ENCODE measurements at places on chromosomes 6 and 20.
A peak's percentile ranks its signal among the peaks of the same experiment; 100 is the strongest.

GRCh38 chr6:147691446-147691845, 183.0 kb downstream of the SAMD5 start:
- DNase-seq, result no peak

DNA sequence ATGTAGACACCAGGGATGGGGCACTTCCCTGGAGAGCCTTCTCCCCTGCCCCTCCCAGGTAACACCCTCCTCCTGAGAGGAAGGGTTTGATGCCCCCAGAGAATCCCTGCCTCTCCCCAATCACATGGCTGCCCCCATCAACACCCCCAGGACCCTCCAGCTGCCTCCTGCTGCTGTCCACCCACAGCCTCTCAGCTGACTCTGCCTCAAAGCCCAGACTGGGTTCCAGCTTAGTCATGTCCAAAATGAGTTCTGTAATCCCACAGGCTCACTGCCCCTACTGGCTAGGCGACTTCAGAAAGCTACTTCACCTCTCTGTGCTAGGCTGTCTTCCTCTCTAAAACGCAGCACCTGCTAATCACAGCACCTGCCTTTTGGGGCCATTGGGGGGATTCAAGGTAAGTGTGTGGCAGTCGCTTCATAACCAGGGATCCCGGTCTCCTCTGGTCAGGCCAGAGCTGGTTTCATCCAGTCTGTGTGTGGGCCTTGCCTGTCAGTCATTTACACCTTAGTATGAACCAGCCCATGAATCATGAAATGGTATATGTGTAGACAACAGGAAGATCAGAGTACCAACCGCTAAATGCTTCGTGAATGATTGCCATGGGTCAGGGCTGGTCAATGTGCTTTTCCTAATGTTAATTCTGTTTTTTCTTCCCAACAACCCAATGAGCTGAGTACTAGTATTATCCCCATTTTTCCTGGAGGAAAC, 40.4 kb downstream of the TFEB start:
- DNase-seq, result no peak

DNA sequence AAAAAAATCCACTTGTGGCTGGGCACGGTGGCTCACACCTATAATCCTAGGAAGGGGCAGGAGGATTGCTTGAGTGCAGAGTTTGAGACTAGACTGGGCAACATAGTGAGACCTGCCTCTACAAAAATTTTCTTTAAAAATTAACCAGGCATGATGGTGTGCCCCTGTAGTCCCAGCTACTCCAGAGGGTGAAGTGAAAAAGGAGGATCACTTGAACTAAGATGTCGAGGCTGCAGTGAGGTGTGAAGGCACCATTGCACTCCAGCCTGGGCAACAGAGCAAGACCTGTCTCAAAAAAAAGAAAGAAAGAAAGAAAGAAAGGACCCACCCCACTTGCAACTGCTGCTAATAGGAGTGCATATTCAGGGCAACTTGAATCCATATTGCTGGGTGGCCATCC, 13.7 kb upstream of the SNX3 start:
- DNase-seq, result no peak

GRCh38 chr6:149897015-149897697, 757 bp downstream of the RAET1E start:
- no peak for DNase-seq

- DNase-seq, result no peak
Observed at GRCh38 chr20:45340236-45340847, 7.9 kb downstream of the SDC4 start.

- no peak for DNase-seq
Observed at GRCh38 chr20:57378646-57379262, 12.4 kb upstream of the RBM38 start.

DNA sequence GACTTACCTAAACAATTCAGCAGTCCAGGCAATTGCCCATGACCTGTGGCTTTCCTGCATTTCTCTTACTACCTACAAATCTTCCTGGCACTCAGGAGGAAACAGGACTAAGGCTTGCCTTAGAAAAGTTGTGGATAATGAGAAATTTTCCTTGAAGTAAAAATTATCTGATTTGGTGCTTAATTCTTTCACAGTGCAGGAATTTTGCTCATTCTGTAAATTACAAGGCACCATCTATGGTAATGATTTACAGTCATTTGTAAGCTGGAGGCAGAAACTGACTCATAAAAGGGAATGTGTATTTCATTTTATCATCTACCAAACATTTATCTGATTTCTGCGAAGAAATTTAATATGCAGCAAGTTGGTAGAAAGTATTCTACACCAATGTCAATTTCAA, 211.5 kb upstream of the FKBP1C start:
- no peak for DNase-seq

DNA sequence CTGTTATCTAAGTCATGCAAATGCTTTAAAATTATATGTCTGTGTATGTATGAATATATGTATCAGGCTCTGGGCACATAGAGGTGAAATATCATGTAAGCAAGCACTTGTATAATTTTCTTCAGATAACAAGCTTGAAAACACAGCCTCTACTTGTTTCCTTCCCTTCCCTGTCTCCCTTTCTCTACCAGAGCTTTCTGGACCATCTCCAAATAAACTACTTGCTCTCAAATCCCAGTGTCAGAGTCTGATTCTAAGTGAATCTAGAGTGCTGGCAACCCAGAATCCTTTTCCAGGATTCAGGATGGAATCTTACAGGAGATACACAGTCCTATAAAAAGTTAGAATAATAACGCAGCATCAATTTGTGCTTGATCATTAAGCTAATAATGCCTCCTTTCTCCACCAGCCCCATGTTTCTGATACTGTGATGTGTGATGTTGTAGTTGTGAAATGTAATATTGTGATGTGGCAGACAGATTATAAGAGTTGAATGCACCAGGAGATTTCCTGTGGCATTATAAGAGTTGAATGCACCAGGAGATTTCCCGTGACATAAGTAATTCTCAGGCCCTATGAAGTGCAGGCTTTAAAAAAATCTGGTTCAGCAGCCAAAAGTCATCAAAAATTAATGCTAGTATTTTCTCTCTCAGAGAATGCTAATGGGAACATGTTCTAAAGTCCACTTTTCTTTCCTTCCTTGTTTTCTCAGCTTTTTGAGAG, 89.6 kb downstream of the PCSK2 start:
- DNase-seq, result no peak

GRCh38 chr6:121666814-121667213, 231.4 kb downstream of the GJA1 start:
- DNase-seq, result peak; percentile 12

- no peak for DNase-seq
Observed at GRCh38 chr20:13147071-13147963, 73.8 kb upstream of the ISM1 start.

DNA sequence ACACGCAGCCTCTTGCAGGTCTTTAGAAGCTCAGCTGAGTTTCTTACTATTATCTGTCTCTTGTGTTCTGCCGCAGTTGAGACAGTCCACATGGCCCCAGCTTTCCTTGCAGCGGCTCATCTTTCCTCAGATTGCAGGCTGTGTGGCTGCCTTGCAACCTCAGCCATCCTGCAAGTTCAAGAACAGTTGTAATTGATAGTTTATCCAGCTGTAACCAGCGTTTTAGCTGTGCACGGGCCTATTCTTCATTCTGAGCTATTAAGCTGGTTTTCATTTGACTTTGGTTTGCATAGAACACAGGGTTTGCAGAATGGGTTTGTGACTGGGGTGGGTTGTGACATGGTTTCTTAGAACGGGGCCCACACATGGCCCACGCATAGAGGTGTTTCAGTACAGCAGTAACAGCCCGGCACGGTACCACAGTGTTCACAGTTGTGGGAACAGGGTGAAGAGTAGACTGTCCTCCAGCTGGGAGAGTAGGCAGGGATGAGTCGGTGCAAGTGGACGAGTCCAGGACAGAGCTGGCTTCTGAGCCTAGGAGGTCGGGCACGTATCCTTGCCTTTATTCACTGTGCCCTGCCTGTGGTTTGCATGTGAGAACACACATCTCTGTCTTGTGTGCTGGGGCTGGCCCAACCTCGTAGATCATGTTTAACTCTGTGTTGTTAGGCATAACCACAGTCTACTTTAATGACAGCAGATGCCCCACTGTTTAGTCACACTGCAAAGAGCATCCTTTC, 89.2 kb downstream of the RPP40 start:
- no peak for DNase-seq

GRCh38 chr6:142681099-142681498, 263.9 kb downstream of the HIVEP2 start:
- no peak for DNase-seq

DNA sequence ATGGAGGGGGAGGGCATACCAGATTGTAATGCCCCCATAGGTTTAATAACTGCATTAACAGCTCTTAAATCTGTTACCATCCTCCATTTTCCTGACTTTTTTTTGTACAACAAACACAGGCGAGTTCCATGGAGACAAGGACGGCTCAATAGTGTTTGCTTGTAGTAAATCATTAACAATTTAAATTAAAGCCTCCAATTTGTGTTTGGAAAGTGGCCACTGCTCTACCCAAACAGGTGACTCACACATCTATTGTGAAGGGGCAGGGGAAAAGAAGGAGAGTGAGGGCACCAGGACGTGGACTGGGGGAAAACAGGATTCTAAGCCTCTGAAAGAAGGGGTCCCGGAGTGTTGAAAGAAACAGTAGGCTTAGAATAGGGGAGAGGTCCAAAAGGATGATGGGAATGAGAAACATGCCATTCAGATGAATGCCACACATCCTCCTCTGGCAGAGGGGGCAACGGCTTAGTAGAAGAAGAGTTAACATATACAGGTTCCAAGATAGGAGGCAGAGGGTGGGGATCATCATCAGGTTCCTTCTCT, 6.9 kb downstream of the GLYATL3 start:
- DNase-seq, result no peak

- DNase-seq, result no peak
Observed at GRCh38 chr20:23197836-23198235, 111.7 kb upstream of the CD93 start.

DNA sequence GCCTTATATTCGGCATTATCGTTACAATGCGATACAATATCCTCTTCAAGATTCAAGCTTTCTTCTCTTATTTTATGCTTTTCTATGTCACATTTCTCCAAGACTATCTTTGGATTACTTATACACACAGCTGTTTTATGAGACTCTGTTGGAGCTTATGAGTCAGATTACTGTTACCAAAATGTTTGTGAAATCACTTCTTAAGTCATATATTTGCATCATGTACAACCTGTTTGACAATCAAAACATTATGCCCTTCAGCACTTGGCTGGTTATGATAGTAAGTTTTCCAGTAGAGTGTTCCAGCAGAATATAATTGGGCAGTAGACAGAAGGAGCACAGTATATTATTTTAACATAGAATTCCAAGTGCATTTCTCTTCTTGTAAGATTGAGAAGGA, 35.2 kb downstream of the BMP6 start:
- DNase-seq, result no peak

DNA sequence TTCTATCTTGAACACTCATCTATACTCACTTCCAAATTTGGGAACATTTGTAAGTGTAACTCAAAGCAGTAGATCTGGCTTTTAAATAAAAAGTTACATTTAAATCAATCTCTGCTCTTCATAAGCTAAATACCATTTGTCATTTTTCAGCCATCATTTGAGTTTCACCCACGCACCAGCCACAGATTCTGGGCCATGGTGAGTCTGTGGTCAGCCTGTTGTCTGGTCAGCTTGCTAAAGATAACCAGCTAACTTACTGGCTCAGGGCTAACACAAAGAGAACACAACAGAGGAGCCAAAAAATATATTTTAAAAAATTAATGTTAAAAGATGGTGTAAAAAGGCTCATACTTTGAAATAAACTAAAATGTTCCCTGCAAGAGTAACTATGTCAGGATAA, 181.3 kb downstream of the KIF6 start:
- no peak for DNase-seq

GRCh38 chr6:47634210-47635047, 64.0 kb upstream of the ADGRF4 start:
- no peak for DNase-seq

- no peak for DNase-seq
Observed at GRCh38 chr20:11267762-11268335, 594.0 kb upstream of the JAG1 start.

DNA sequence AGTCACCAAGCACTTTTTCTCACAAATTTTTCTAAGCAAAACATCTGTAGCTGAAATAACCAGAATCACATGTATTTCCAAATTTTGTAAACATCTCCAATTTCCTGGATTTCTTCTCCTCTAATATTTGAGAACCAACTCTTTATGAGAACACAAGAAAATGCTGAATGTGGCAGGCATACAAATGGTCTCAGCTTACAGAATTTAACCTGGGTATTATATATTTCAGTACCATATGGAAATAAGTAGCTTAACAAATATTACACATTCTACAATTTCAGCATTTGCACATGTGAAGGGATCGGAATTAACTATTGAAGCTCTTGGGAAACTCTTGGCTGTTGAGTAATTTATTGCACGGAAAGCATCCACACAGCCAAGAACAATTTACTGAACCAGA, 92.5 kb downstream of the TBXT start:
- no peak for DNase-seq

- peak; percentile 71 for DNase-seq
Observed at GRCh38 chr6:41705996-41706835, 29.2 kb downstream of the TFEB start.

GRCh38 chr6:150494241-150494640, 105.4 kb upstream of the PLEKHG1 start:
- DNase-seq, result no peak

DNA sequence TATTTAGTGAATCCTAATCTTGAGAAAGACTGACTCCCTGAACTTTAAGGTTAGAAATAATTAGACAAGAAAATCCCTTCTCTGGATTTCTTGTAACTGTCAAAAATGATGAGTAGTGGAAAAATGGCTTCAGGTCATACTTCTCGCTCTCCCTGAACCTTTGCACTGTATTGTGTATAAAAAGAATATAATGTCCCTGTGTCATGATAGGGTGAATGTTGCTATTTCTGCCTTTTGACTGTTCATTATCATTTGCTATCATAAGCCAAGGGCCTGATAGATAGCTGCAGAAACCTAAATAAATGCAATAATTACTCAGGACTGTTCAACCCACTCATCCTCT, 39.3 kb downstream of the ALDH8A1 start:
- no peak for DNase-seq

DNA sequence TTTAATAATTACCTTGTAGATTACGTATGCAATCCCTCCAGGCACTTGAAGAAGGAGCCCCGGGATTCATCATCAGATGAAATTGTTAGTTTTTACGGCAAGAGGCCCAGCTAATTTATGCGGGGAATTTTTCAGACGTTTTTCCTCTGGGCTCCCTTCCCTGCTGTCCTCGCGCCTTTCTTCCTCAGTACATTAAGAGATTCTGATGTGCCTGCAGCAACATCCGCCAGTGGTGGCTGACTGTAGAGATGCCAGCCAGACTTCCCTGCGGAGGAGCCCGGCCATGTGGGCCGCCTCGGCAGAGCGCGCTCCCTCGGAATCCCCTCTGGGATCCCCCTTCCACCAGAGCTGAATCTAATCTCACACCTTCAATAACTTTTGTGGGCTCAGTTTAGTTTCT, 46.4 kb upstream of the POU3F2 start:
- no peak for DNase-seq

- DNase-seq, result no peak
Observed at GRCh38 chr6:162543221-162543620, 184.3 kb downstream of the PRKN start.

GRCh38 chr6:83615025-83615999, 93.6 kb downstream of the SNAP91 start:
- peak; percentile 68 for DNase-seq
